ENCODE measurements at places on chromosomes 11 and 22.

GRCh38 chr11:33291004-33291777 lies 34.0 kb downstream of the HIPK3 start:
- no peak for DNase-seq

DNA sequence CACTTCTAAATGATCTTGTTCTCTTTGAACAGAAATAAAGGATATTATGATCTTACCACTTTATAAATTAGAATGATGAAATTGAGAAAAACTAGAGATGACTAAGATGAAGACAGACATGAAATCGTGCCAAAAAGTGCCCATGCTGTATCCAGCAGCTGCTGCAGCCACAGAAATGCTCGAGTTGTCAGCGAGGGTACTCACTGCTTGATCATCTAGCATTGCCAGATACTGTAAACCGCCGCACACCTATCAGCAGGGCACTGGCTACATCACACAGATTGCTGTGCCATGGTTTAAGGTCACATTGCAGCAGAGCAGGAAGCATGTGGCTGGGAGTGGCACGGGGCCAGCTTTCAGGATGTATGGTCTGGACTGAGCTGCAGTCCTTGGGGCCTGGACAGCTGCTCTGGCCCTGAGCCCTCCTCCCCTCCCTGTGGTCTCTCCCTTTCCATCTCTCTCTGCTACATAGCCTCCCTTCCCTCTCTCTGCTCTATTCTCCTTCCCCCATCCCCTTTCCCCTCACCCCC lies 51.0 kb upstream of the SEPTIN5 start:
- DNase-seq, result no peak

DNA sequence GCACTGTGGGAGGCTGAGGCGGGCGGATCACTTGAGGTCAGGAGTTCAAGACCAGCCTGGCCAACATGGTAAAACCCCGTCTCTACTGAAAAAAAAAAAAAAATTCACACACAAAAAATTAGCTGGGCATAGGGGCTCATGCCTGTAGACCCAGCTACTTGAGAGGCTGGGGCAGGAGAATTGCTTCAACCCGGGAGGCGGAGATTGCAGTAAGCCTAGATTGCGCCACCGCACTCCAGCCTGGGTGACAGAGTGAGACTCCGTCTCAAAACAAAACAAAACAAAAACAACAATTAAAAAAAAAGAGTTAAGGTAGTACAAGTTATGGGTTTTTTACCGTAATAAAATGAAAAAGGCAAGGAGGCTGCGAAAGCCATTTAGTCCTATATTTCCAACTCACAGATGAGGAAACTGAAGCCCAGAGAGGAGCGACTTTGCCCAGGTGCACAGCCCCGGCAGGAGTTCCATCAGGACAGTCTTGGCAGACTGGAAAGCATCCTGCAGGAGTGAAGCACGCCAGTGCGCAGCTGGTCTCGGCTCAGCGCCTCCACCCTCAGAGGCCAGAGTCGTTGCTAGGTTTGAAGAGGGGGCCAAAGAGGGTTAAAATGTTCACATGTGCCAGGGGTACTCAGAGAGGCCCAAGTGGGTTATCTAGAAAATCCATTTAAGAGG lies 3.8 kb upstream of the FADS3 start:
- no peak for DNase-seq

- no peak for DNase-seq
Observed at GRCh38 chr11:7688238-7688826, 15.0 kb upstream of the CYB5R2 start.

- no peak for DNase-seq
Observed at GRCh38 chr11:57883630-57884029, 122.0 kb downstream of the CTNND1 start.

- DNase-seq, result no peak
Observed at GRCh38 chr22:24389680-24390079, 37.7 kb upstream of the ADORA2A start.

GRCh38 chr11:63508009-63508408 lies 2.1 kb downstream of the LGALS12 start:
- DNase-seq, result no peak

DNA sequence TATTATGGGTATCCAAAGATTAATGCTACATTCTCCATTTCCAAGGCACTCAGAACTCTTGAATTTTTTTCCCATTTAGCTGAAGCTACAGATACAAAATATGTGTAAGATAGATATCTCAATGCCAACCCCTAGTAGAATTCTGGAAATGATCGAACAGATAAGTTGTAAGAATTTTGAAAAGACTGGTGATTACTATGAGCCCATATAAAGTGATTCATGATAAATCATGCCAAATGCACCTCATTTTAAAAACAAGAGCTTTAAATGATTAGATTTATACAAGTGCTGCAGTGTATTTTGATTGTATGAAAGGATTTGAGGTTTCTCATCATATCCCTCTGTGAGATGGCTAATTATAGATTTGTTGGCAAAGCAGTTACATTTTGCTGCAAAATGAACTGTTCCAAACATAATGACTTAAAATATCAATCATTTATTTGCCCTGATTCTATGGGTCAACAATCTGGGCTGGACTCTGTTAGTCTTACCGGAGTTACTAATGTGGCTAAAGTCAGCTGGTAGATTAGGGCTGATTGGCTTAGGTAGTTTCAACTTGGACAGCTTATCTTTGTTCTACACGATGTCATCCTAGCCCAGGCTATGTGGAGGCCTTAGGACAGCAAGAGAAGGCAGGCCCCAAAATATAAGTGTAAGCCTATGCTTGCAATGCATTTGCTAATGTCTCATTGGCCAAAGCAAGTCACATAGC lies 3.4 kb downstream of the OR10V1 start:
- no peak for DNase-seq

DNA sequence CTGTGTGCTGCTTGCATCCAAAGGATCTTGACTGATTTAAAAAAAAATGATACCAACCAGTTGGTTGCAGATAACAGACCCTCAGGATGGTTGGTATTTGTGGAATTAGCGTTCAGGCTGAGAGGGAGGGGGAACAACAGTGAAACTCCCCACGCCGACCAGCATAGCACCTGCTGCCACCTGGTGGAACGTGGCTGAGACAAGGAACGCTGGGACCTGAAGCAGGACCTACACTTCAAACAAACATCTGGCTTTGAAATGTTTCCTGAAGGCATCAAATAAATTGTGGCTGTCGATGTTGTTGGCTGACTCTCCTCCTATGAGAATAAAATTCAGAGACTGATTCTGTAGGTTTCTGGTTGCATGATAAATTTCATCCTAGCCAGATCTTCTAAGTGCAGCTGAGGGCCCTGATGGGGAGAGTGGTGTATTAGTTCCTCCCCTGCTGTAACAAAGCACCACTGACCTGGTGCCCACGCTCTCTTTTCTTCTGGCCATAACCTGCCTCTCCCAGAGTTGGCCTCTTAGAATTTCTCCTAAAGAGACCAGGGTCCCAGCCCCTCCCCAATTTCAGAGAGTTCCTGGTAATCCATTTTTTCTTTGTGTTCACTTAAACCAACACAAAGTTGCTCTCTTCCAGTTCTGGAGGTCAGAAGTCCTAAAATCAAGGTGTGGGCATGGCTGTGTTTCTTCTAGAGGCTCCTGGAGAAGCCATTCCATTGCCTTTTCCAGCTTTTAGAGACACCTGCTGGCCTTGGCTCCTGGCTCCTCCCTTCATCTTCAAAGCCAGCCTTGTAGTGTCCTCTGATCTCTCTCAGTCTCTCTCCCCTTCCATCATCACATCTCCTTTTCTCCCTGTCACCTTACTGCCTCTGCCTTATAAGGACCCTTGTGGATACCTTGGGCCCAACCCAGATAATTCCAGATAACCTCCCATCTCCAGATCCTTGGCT lies 17.3 kb downstream of the APOL2 start:
- DNase-seq, result peak; percentile 48

- DNase-seq, result no peak
Observed at GRCh38 chr11:70496591-70497535, 98.5 kb downstream of the CTTN start.

DNA sequence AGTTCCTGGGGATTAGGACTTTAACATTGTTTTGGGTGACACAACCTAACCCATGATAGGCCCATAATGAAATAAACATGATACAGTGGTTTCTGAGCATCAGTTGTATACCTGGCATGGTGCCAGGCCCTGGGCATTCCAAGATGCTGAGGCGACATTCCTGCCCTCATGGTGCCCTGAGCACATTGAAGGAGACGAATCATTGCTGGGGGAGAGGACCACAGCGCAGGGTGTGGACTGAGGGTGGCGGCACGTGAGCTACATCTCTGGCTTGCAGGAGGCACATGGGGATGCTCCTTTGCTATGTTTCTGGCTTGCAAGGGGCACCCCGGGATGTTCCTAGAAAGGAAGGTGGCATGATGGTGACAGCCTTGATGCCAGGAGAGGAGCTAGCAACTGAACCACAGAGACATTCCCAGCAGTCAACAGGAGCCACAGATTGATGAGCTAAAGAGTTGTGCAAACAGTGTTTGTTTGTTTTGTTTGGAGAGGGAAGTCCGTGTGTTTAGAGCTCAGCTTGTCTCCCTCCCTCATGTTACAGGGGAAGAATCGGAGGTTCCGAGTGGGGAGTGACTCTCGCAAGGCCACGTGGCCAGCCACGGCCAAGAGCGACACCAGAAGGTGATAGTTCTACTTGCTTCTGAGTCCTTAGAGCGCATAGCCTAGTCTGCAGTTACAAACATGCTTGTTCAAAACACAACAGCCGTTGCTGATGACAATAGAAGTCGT lies 106.4 kb downstream of the MIAT start:
- no peak for DNase-seq

GRCh38 chr11:31480930-31481329 lies 28.5 kb downstream of the IMMP1L start:
- no peak for DNase-seq

- no peak for DNase-seq
Observed at GRCh38 chr11:1526785-1527184, 40.2 kb upstream of the MOB2 start.

DNA sequence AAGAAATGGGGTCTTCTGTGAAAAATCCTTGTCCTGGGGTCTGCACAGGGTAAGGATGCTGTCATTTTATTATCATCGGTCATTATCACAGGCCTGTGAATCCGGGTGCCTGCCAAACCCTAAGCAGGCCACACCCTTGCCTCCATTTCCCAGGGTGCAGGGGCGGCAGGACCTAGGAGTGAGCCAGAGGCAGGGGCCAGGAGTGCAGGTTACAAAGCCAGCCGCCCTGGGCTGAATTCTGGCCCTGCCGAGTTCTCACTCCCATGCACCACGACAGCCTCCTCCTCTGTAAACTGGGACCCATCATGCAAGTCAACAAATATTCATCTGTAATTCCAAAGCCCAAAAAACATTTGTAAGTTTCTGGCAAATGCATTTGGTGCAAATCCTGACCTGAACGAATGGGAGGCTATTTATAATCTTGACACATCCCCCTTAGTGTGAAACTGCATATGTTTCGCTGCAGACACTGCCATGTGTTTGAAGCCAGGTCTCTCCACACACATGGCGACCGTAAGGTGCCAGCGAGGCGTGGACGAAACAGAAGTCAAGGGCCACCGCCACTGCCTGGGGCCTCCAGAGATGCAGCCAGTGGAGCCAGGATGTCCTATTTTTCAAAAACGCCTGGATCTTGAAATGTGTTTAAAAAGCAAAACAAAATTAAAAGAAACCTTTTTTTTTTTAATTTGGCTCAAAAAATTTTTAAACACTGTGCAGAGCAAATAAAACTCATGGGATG lies 6.7 kb downstream of the CD5 start:
- DNase-seq, result no peak

- no peak for DNase-seq
Observed at GRCh38 chr22:19634226-19634975, 79.9 kb upstream of the SEPTIN5 start.
